Cardiac muscle cell (in vitro differentiated cells and primary cell): ENCODE measurements at places on chromosomes 11 and 22. TPM values are rescaled to one million over a fixed set of nuclear protein-coding genes. Genes with fewer than 3 reads are reported as not detected.

GRCh38 chr11:94034207-94034606 is 13.1 kb downstream of the HEPHL1 start:
- no peaks in the 10 kb centered on the region for H3K36me3 ChIP-seq
- H3K27me3 ChIP-seq: no peaks in the 10 kb centered on the region
- H3K27ac ChIP-seq: no peak overlapping the region
- H3K4me1 ChIP-seq: no peaks in the 10 kb centered on the region

DNA sequence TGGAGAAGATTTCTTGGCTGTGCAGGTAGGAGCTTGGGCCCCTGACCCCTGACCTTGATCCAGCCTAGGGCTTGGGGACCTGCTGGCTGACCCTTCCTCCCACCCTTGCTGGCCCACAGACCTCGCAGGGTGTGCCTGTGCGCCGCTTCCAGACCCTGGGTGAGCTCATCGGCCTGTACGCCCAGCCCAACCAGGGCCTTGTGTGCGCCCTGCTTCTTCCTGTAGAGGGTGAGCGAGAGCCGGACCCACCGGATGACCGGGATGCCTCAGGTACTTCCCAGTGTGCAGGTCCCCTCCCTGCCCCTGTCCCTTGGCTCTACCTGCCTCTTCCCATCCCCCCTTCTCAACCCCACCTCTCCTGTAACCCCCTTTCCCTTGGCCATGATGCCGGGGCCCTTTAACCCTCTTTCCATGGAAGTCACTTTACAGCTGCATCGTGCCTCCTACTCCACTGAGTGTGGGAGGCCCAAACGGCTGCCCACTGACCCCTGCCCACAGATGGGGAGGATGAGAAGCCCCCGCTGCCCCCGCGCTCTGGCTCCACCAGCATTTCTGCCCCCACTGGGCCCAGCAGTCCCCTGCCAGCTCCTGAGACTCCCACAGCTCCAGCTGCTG is 3.8 kb downstream of the INPPL1 start:
- H3K4me3 ChIP-seq: no peak overlapping the region
- no peak for DNase-seq
- H3K36me3 ChIP-seq: peaks cover 41% of the 10 kb centered on the region

GRCh38 chr11:2480874-2481220 is 36.0 kb downstream of the KCNQ1 start:
- H3K4me3 ChIP-seq: no peak overlapping the region
- no peaks in the 10 kb centered on the region for H3K4me1 ChIP-seq
- H3K27me3 ChIP-seq: peaks cover 14% of the 10 kb centered on the region
- no peaks in the 10 kb centered on the region for H3K36me3 ChIP-seq
- no peak for DNase-seq

- no peaks in the 10 kb centered on the region for H3K27me3 ChIP-seq
- no peak overlapping the region for H3K4me3 ChIP-seq
- no peaks in the 10 kb centered on the region for H3K4me1 ChIP-seq
- DNase-seq: peak; percentile 76
- H3K27ac ChIP-seq: no peak overlapping the region
Observed at GRCh38 chr22:29043906-29044575, 17.6 kb downstream of the C22orf31 start.

DNA sequence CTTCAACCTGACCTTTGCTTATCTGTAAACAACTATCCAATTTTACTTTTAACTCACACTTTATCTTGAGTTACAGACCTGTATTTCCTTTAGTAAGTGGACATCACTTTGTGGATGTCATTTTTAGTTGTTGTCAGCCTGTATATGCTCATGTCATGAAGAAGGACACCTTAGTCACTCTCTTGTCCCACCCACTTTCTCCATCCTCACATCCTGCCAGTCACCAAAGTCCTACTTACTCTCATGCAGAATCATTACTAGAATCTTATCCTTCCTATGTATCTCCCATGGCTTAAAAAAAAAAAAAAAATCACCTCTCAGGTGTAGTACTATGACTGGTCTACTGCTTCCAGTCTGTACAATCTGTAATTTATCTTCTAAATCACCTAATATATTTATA is 43.3 kb downstream of the SESN3 start:
- H3K27ac ChIP-seq: no peak overlapping the region
- peaks cover 23% of the 10 kb centered on the region for H3K36me3 ChIP-seq
- H3K27me3 ChIP-seq: no peaks in the 10 kb centered on the region
- H3K4me3 ChIP-seq: no peak overlapping the region
- no peaks in the 10 kb centered on the region for H3K4me1 ChIP-seq
- no peak for DNase-seq

DNA sequence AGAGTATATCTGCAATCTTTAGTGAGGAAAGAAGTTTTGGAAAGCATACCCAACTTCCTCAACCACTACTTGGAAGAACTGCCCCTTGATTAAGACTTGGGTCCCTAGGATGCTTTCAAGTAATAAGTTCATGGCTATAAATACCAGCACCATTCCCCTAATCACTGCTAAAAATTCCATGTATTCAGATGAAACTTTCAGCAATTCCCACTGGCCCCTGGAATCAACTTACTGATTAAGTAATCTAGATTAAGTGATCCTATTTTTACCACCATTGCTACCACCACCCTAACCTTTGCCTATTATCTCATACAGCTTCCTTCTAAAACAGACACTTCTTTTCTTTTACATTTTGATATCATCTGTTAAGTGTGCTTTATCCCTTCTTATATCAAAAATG is 10.5 kb downstream of the PICALM start:
- peaks cover 28% of the 10 kb centered on the region for H3K4me1 ChIP-seq
- peak overlapping the region; percentile 60 for H3K27ac ChIP-seq
- no peaks in the 10 kb centered on the region for H3K27me3 ChIP-seq
- no peak for DNase-seq
- H3K4me3 ChIP-seq: no peak overlapping the region
- no peaks in the 10 kb centered on the region for H3K36me3 ChIP-seq

DNA sequence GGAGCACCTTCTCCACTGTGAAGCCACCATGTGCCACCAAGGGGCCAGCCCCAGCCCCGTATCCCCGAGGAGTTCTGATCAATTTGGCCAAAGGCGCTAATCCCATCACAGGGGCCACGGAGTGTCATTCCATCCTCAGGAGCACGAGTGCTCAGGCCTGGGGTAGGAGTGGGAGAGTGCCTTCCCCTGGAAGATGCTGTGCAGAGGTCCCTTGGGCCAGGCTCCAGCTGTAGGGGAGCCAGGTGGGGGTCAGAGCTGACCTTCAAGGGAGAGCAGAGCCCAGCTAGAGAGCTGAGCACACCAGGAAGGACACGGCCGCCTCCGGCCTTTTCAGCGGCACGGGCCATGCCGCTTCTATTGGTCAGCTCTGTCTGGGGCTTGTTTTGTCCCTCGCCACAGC is 1459.9 kb downstream of the BRD1 start:
- no peak overlapping the region for H3K4me3 ChIP-seq
- H3K36me3 ChIP-seq: no peaks in the 10 kb centered on the region
- H3K4me1 ChIP-seq: no peaks in the 10 kb centered on the region

DNA sequence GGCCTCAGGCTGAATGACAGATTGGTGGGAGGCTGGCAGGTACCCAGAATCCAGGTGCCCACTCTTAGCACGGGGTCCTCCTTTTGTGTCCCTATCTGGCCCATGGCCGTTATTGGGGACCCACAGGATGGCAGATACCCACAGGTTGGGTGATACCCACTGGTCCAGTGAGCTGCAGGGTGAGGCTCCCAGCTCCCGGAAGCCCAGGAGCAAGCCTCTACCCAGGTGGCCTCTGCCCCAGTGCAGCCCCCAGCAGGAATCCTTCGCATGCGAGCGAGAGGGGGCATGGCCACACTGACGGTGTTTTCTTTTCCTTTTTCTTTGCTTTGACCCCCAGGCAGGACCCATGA is 116.1 kb downstream of the PHF21B start:
- no peak for DNase-seq
- no peak overlapping the region for H3K4me3 ChIP-seq
- H3K36me3 ChIP-seq: no peaks in the 10 kb centered on the region
- H3K27me3 ChIP-seq: no peaks in the 10 kb centered on the region
- H3K4me1 ChIP-seq: no peaks in the 10 kb centered on the region

GRCh38 chr11:202490-202889 is 4.7 kb downstream of the BET1L start:
- no peak overlapping the region for H3K4me3 ChIP-seq
- DNase-seq: no peak
- no peaks in the 10 kb centered on the region for H3K4me1 ChIP-seq
- H3K36me3 ChIP-seq: no peaks in the 10 kb centered on the region

- DNase-seq: no peak
- peak overlapping the region; percentile 77 for H3K27ac ChIP-seq
- peaks cover 68% of the 10 kb centered on the region for H3K4me1 ChIP-seq
- no peaks in the 10 kb centered on the region for H3K36me3 ChIP-seq
Observed at GRCh38 chr11:122339436-122340060, 223.5 kb upstream of the BLID start.

DNA sequence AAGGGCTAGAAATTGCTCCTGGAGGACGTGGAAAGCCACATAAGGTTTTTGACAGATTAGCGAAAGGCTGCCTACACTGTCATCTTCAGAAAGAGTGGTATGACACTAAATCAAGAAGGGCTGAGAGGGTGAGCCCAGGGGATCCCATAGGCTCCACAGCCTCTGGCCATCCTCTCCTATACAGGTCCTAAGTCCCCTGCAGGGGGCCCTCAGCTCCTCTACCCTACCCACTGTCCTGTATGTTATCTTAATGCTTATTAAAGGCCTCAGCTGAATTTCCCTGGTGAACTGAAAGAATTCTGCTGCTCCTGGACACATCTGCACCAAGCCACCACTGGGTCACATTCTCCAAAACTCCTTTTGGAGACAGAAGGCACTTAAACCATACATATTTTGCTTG is 7.9 kb downstream of the KLHL22 start:
- H3K4me3 ChIP-seq: no peak overlapping the region
- H3K27ac ChIP-seq: no peak overlapping the region
- H3K36me3 ChIP-seq: no peaks in the 10 kb centered on the region
- H3K27me3 ChIP-seq: no peaks in the 10 kb centered on the region
- DNase-seq: no peak

DNA sequence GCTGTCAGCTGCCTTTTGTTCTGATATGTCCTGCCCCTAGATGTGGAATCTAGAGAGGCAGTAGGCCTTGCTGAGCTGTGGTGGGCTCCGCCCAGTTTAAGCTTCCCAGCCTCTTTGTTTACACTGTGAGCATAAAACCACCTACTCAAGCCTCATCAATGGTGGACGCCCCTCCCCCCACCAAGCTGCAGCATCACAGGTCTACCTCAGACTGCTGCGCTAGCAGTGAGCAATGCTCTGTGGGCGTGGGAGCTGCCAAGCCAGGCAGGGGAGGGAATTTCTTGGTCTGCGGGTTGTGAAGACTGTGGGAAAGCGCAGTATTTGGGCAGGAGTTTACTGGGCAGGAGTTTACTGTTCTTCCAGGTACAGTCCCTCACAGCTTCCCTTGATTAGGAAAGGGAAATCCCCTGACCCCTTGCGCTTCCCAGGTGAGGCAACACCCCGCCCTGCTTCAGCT is 98.5 kb downstream of the SMCO4 start:
- peak; percentile 14 for DNase-seq
- H3K4me1 ChIP-seq: no peaks in the 10 kb centered on the region
- no peak overlapping the region for H3K4me3 ChIP-seq
- no peak overlapping the region for H3K27ac ChIP-seq

DNA sequence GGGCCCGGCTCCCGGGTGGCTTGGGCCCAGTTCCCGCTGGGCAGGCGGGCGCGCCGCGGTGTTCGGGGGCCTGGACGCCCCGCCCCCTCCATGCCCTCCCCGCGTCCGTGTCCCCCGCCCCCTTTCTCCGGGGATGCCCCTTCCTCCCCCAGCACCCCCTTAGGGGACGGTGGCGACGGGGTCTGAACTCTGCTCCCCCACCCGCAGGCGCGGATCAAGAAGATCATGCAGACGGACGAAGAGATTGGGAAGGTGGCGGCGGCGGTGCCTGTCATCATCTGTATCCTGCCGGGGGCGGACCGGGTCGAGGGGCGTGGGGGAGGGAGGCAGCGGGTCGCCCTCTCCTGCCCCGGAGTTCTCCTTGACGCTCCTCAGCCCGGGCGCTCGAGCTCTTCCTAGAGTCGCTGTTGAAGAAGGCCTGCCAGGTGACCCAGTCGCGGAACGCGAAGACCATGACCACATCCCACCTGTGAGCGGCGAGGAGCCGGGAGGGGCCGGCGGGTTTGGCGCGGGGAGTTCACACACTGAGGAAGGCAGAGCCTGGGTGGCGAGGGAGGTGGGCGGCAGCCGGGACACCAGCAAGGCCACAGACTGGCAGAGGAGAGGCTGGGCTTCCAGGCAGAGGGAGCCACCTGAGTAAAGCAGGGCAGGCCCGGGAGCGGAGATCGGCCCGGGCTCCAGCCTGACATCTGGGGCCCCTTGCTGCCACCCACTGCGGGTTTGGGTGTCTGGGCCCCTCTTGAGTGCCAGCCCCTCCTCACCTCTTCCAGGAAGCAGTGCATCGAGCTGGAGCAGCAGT is 546 bp downstream of the DRAP1 start:
- peaks cover 4% of the 10 kb centered on the region for H3K4me1 ChIP-seq
- no peaks in the 10 kb centered on the region for H3K27me3 ChIP-seq
- DNase-seq: no peak
- H3K4me3 ChIP-seq: peak overlapping the region; percentile 67
- peak overlapping the region; percentile 49 for H3K27ac ChIP-seq
- H3K36me3 ChIP-seq: peaks cover 6% of the 10 kb centered on the region

SPON1 gene
- 13.3 and 28.8 TPM in 2 replicates for total RNA-seq

SLC6A5 gene
- 0.07 TPM in 1 of 2 replicates, not detected in the other for total RNA-seq

MN1 gene
- 27.8 and 45.8 TPM in 2 replicates for total RNA-seq

GGT5 gene
- 0.21 and 0.35 TPM in 2 replicates for total RNA-seq

SESN3 gene
- 21.6 and 27.7 TPM in 2 replicates for total RNA-seq

LARGE1 gene
- 23.0 and 34.3 TPM in 2 replicates for total RNA-seq
